ENCODE measurements at places on chromosomes 16 and 17.

DNA sequence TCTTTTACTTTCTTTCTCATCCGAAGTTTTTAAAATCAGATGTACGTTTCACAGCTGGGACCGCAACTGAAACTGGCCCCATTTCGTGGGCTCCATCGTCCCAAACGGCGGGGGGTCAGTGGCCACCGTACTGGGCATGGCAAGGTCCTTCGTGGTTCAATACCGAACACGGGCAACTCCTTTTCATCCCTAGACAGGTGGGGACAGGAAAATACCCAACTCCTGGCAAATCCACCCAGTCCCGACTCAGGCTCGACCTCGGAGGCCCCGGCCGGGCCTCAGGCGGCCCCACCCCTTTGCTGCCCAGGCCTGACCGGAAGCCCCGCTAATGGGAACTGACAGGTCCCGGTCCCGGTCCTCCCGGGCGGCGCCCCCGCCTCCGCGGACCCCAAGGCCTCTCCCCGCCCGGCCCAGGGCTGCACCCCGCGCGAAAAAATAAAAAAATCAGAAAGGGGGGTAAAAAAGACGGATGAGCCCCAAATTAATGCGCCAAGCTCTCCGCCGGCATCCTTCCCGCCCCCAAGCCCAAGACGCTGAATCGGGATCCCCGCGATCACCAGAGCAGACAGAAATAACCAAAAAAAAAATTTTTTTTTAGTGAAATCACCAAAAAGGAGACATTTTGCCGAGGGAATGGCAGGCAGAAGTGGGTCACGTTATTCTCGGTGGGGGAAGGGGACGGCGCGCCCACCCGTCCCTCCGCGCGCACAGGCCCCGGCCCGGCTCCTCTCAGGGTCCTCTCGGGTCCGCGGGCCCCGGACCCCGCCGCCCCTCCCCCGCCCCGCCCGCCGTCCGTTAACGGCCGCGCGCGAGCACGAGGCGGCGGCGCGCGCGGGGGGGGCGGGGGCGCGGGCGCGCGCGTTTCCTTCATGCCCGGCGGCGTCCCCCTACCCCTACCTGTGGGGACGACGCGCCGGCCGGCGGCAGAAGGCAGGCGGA, 562 bp downstream of the ZC3H7A start:
- peak; percentile 6 for DNase-seq

DNA sequence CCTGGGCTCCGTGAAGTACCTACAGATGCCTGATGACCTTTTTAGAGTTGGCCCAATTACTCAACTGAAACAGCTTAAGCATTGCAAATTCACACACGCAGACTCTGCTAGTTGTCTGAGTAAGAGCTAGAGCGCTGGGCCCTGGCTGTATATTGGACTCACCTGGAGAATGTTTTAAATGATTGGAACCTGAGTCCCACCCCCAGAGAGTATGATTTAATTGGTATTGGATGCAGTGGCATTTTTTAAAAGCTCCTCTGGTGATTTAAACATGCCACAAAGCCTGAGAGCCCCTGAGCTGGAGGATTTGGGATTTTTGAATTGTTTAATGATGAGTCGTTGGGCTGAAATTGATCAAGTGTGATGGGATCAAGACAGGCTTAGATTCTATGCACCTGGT, 143.9 kb upstream of the SDK2 start:
- DNase-seq, result no peak

DNA sequence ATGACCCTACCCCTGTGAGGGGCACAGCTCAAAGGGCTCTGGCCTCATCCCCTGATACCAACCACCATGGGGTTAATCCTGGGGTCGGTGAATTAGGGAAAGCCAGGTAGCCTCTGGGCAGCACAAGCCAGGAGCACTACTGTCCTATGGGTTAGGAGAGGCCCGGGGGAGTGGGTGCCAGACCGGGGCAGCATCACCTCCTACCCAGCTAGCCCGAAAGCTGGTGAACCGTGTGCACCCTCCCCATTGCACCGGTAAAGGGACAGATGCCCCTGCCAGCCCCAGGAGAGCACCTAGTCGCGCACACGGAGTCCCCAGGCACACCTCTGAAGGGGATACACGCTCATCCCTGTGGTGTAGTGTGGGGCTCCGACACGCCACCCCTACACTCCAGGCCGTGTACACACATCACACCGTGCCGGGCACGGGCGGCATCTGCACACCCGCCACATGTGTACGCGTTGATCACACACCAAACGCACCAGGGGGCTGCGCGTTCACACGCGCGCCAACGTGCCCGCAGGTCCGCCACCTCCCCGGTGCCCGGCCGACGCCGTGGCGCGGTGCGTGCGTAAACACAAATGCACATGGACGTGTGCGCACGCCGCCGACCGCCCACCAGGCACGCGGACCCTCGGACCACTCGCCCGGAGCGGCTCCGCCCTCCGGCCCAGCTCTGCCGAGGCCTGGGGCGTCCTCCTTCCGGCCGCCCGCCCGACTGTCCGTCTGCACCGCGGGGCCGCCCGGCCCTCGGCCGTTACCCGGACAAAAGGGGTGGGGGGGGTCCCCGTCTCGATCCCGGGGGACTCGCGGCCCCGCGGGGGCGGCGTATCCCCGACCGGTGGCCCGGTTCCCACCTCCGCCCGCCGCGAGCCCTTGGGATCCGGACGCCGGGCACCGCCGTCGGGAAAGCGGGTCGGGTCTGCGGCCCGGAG, 785 bp downstream of the UBALD1 start:
- DNase-seq, result no peak

- DNase-seq, result no peak
These were observed 58.9 kb downstream of the IL21R start for GRCh38 chr16:27460663-27461482.

- no peak for DNase-seq
These were observed 25.1 kb upstream of the NOS2 start for GRCh38 chr17:27825459-27825858.

DNA sequence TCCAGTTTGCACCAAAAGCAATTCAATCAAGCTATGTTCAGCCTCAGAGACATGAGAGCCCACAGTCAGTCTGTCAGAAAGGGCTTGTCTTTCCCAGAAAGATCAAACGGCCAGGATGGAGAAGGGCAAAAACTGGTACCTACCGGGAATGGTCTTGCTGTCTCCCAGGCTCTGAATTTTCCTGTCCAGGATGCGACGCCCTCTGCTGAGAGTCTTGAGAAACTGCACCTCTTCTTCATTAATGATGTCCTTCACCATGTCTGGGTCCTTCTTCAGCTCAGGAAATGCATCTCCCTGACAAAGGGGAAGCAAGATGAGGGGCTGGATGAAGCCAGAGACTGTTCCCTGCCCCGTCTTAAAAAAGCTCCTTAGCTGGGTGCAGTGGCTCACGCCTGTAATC, 15.8 kb upstream of the EXOSC6 start:
- DNase-seq, result no peak

DNA sequence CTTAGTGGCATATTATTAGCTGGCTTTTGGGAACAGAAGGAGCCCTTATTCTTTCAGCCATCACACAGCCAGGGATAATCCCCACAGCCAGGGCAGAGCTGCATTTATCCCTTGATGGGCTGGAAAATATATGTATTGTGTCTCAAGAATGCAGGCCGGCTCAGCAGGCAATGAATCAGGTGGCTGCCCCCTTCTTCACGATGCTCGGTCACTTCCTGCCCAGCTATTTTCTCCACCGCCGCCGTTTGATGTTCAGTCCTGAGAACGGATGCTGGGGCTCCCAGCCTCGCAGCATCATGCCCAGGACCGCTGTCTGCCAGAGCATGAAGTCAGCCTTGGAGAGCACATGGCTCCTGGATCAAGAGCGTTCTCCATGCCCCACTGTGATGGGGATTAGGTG, 4.3 kb upstream of the MYH3 start:
- DNase-seq, result no peak

DNA sequence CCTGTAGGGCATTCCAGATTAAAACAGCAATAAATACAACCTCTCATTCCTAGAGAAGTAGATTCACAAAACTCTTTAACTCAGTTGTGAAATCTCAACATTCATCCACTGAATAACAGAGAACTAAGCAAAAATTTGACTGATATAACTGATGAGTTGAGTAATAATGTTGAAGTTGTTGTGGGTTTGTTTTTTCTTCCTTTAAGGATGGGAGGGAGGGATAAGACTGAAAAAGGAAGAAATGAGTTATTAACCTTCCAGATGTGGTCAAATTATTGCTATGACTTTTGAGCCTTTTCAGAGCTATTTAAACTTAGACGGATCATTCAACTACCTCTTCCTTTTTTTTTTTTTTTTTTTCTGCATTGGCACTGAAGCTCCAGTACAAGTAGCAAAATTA, 38.6 kb downstream of the SKAP1 start:
- DNase-seq, result no peak

All from activated CD8-positive, alpha-beta memory T cell treated with anti-CD3 and anti-CD28 coated beads for 1 hour (primary cell).